Glutamatergic neuron (in vitro differentiated cells): ENCODE measurements at places on chromosomes 7 and 10.

GRCh38 chr7:12162415-12163113 is 48.5 kb upstream of the TMEM106B start:
- DNase-seq: no peak

DNA sequence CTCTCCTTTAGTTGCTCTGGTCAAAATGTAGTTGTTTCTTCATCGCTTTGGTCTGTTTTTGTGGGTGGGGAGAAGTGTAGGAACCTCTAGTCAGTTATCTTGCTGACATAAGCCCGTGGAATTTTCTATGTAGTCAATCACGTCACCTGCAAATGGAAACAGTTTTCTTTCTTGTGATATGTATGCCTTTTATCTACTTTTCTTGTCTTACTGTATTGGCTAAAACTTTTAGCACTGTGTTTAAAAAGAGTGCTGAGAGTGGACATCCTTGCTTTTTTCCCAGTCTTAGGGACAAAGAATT is 42.3 kb downstream of the AKR1E2 start:
- DNase-seq: no peak

GRCh38 chr7:102264367-102264891 is 22.2 kb upstream of the SH2B2 start:
- no peak for DNase-seq

DNA sequence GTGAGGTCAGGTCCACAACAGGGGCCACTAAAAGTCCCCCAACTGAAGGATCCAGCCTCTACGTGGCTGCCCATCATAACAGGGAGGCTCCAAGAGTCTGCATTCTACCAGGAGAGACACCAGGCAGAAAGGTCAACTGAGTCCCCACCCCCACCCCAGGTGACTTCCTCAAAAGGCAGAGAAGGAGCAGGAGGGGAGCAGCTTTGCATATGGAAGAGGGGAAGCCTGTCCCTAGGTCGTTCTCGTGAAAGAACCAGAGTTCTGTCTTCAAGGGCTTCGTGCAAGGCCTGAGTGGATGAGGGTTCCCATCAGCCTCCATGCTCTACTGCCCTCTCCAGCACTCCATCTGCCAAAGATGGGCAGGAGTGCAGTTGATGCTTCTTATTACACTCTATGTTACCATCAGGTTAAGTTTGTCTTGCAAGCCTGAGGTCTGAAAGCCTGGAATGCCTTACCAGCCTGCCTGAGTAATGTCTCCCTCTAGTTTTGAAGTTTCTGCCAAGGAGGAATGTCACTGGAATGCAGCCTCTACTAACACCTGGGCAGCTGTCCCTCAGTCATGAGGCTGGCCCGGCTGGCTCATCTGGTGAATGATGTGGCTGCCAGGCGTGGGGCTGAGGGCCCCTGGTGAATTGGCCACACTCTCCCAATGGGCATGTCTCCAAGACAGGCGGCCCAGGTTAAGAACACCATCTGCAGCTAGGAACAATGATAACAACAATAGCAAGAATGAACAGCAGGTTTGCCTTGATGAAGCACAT is 54.3 kb upstream of the SMNDC1 start:
- no peak for DNase-seq

GRCh38 chr10:69392481-69393000 is 24.2 kb downstream of the TACR2 start:
- DNase-seq: peak; percentile 90

- no peak for DNase-seq
These were observed 5.2 kb upstream of the TTYH3 start for GRCh38 chr7:2626498-2627117.

DNA sequence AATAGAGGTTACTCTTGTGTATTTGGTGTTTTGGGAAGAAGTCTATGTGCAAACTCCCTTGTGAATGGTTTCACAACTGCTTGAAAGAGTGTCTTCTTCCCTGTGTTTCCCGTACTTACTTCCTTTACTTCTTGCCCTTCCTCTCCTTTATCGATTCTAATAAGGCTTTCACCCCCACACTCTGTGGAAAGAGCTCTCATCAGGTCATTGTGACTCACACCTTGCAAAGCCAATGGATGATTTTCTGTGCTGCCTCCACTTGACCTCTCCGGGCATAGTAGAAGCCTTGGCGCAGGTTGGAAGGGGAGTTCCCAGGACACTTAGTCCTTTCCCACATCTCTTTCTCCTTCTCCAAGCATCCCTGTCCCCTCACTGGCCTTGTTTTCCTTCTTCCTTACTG is 6.2 kb upstream of the TSPAN15 start:
- no peak for DNase-seq

DNA sequence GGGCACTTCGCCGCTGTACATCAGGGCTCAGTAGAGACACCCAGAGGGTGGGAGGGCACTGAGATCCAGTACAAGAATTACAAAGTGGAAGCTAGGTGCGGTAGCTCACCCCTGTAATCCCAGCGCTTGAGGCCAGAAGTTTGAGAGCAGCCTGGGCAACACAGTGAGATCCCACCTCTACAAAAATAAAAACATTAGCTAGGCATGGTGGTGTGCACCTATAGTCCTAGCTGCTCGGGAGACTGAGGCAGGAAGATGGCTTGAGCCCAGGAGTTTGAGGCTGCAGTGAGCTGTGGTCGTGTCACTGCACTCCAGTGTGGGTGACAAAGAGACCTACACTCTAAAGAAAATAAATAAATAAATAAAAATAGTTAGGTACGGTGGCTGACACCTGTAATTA is 64.0 kb downstream of the CLEC2L start:
- DNase-seq: no peak

DNA sequence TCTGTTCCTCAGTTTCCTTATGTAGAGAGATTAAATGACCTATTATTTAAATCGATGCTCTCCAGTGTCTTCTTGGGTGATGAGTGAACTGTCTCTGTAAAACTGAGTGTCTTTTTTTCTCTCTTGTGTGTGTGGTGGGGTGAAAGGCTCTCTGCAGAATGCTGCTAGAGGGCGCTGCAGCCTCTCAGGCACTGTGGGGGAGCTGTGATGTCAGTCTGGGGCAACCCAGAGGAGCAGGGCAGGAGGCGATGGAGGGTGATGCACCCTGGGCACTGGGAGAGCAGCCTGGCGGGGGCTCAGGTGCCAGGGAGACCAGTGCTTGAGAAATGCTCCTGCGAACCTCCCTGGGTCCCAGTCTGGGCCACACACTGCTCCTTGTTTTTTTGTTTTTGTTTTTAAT is 110.1 kb upstream of the POM121L12 start:
- no peak for DNase-seq

DNA sequence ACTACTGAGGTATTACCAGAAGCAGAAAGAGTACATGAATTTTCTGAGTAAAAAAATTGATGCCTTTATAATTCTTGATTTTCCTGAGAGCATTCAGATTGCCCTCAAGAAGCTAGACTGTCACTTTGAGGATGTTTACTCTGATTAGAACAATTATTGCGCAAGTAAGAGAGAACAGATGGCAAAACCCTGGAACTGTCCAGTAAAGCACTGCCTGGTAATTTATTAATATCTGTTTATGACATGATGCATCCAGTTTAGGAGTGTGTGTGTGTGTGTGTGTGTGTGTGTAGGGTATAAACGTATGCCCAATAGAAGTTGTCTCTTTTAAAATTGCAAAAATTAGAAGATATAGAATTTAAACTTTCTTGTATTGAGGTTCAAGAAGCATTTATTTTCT is 379.7 kb downstream of the PHTF2 start:
- no peak for DNase-seq

GRCh38 chr10:72248468-72249151 is 25.1 kb upstream of the DDIT4 start:
- no peak for DNase-seq

- peak; percentile 50 for DNase-seq
These were observed 102.0 kb downstream of the STRA8 start for GRCh38 chr7:135335628-135336139.

GRCh38 chr10:114102256-114102655 is 58.6 kb downstream of the ADRB1 start:
- no peak for DNase-seq

- DNase-seq: no peak
These were observed 59.7 kb upstream of the RAB11FIP2 start for GRCh38 chr10:118106426-118106825.

- no peak for DNase-seq
These were observed 8.4 kb upstream of the INMT start for GRCh38 chr7:30743371-30744074.

GRCh38 chr7:43700059-43700501 is 29.2 kb downstream of the COA1 start:
- no peak for DNase-seq

GRCh38 chr10:120495226-120496009 is 38.4 kb downstream of the PLPP4 start:
- no peak for DNase-seq

- DNase-seq: no peak
These were observed 18.5 kb downstream of the MYH16 start for GRCh38 chr7:99290980-99291607.

GRCh38 chr7:108204281-108204796 is 74.2 kb upstream of the LAMB4 start:
- DNase-seq: peak; percentile 31

DNA sequence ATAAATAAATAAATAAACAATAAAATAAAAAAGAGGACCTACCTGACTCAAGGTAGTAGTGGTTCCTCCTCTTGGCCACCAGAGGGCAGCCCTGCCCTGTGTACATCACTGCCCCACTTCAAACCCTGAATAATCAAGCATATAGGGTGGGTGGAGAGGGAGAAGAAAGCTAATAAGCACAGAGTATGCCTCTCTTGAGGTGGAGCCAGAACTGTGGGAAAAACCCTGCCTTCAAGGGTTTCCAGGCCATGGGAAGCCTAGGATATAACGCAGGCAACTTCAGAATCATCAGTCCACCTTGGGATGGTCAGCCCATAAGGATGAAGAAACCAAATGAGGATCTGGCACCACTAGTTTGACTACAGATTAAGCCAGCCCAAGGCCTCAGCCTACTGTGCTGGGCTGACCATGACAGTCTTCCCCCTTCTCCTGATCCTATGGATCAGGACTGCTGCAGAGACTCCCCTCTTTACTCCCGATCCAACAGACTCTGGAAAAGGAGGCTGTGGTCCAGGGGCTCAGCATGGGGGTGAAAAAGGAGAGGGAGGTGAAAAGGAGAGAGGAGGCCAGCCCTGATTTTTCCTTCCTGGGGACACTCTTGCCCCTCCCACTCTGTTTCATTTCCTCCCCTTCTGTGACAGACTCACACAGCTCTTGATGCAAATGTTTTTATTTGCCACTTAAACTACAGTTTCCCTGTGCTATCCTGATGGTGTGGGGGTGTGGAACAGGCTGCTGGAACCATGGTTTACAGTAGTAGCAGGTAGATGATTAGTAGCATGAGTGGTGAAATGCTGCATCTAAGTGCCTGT is 10.1 kb downstream of the AVPI1 start:
- DNase-seq: peak; percentile 48

DNA sequence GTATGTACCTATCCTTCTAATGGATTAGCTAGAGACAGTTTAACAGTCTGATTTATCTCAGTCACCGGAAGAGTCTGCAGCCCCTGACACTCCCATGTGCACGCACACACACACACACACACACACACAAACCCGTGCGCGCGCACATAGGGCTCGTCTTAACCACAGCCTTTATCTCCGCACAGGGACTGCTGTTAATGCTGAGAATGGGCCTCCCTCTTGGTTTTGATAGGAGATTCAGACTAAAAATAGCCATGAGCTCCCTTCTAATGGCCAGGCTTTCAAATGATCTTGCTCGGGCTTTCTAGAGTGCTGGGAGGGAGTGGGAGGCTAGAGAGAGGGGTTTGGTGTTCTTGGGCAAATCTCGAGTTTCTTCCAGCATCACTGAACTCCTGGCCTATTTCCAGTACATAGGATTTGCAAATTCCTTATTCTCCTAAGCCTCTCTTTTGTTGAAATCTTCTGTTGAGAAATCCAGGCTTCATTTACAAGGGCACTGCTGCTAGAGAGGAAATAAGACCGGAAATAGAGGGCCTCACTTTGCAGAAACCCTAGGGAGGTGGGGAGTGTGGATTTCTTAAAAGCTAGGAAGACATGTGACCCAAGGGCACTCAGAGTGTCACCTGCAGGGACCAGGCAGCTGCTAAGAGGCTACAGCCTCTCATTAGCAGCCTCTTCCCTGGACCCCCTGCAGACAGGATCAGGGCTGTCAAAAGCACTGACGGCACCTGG is 2.4 kb downstream of the TMEM72 start:
- DNase-seq: no peak

DNA sequence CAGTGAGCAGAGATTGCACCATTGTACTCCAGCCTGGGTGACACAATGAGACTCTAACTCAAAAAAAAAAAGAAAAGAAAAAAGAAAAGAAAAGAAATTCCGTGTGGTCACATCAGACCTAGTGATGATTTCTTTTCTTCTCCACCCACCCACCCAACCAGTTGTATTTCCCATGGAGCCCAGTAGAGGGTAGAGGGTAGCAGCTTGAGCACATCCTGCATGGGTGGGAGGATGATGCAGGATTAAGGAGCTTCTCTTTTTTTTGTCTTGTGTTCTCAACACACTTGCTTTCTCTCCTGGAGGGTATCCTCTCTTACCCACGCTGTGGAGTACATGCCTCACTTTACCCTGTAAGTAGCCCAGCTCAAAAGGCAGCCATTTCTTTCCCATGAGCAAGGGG is 118.6 kb upstream of the CARD11 start:
- no peak for DNase-seq

DNA sequence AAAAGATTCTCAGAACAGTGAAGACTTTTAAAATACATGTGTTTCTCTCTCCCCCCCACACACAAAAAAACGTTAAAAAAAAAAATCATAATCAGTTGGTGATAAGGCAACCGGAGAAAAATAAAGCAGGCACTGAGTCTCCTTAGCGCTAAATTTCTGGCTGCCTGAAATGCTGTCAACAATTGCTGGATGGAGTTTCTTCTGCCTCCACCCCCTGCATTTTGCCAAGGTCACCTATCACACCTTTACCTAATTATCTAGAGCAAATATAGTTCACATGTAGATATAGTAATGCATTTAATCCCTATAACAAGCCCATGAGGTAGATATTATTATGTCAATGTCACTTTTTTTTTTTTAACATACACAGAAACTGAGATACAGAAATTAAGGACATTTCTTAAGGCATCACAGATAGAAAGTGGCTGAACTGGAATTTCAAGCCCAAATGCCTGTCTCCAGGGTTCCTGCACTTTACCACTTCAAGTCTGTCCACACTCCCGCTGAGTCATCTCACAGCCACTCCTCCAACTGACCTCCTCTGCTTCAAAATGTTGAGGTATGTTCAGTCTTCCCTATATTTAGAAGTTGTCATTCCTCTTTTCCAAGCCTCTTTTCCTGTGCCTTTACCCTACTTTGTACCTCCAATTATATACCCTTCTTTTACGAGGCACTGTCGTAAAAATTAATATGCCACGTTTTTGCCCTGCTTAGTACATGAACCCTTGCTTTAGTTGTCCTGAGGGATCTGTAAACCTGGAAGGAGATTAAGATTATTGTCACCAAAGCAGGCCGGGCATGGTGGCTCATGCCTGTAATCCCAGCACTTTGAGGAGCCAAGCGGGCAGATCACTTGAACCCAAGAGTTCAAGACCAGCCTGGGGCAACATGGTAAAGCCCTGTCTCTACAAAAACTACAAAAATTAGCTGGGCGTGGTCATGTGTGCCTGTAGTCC is 72.8 kb upstream of the MPP7 start:
- DNase-seq: no peak

GRCh38 chr7:70711452-70711851 is 420.5 kb upstream of the GALNT17 start:
- DNase-seq: no peak
